Activated CD4-positive, alpha-beta T cell treated with anti-CD3 and anti-CD28 coated beads, Interleukin-2, amount 50 U/mL, for 1 hour (primary cell): ENCODE measurements at places on chromosomes 12 and 14.

DNA sequence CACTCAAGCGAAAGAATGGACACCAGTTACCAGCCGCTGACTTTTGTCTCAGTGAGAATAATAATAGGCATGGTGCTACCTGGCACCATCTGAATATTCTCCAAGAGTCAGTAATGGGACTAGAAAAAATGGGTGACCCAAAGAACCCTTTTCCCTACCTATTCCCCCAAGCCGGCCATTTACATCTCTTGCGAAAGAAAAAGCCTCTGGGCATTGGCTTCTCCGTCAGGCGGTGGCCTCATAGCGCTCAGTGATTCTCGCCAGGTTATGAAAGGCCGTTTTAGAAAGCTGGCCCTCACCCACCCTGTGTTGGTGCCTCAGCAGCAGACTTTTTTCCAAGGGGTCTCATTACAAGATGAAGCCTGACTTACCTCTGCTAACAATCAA, 523 bp upstream of the SLC6A15 start:
- no peak for DNase-seq

DNA sequence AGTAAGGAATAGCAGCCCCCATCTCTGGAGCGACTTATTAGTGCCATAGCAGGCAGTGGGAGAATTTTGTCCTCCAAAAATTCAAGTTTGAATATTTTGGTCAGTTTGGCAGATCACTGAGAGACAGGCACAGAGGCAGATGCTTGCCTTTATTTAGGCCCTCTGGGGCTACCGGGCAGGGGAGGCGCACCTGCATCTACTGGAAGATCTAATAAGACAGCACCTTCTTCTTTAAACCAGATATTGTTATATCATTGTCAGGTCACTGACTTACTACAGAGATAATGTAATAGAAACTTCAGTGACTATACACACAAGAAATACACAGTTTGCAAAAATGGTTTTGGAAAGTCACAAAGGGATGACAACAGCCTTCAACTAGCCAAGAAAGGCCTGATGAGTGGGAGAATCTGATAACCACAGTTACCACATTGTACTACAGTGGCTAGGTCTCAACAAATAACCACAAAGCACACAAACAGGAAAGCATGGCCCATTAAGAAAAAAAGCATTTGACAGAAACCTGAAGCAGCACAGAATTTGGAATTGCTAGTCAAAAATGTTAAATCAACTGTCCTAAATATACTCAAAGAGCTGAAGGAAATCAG, 56.8 kb downstream of the CDK17 start:
- no peak for DNase-seq

DNA sequence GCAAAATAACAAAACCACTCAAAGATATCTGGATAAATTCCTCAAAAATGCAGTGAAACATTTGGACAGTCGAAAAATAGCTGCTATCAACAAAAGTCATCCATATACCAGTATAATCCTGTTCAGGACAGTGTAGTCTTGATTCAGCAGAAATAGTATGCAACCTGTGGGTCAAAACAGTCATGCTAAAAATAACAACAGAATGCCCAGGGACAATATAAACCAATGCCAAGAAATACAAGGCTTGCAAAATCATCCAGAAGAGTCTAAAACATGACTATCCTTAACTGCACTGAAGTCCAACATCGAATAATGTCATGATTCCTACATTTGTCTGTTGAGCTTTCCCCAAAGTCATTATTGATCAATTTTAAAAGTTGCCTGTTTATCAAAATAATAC, 425.9 kb downstream of the FSCB start:
- DNase-seq, result no peak

DNA sequence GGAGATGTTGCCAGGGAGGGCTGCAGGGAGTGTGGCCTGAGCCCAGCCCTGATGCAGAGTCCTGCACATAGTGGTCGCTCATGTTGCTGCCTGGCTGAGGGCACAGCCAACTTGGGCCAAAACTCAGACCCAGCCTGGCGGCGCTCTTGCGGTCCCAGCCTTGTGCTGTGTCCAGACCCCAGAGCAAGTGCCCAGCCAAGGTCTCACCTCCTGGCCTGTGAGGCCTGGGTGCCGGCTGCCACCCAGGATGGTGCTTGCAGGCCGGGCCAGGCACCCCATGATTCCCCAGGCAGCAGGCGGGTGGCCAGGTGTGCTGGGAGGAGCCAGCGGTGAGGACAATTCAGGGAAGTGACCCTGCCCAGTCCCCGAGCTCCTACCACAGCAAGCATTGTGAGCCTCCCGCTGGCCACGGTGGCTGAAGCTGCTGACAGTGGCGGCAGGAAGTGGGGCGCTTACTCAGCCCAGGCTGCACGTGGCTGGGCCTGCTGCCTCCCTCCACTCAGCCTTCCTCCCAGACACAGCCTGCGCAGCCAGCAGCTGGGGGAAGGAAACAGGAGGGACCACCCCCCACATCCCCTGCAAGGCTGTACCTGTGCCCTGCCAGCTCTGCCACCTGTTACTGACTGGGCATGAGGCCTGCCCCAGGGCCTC, 17.7 kb upstream of the PGF start:
- no peak for DNase-seq

DNA sequence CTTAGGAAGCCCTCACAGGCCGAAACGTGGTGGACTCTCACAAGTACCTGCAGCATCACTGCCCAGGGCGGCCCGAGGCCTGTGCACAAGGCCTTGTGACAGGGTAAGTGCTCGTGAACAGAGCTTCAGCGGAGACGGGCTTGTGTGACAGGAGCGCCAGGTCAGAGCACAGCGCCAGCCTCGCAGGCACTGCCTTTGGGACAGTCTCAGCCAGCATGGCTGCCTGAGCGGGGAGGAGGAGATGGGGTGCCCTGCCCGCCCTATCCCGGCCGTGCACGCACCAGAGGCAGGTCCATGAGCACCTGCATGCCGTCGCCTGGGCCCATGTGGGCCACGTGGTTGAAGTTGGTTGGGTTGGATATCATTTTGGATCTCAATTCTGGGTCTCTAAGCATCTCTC, 16.9 kb downstream of the AMN start:
- no peak for DNase-seq

DNA sequence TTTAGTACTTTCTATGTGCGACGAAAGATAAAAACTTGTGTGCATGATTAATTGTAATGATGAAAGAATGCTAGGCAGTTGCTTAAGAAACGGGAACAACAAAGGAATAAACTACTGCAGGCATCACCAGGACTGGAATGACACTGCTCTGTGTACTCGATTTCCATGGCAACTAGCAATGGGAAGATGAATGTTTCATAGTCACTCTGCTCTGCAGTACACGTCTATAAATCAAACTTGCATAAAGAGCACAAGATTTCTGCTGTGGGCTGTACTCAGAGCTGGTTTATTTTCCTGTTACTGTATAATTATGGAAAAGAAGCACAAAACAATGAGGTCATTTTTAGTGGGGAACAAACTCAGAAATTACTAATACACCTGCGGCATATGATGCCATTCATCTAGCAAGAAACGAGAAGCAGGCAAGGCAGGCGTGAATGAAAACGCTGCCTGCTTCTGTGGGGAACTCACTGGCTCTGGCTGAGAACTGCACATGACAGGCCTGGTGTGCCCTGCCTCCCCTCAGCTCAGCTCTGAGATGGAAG, 41.8 kb downstream of the EFCAB11 start:
- no peak for DNase-seq

- DNase-seq, result no peak
Measured at GRCh38 chr12:67111182-67111581, 158.0 kb upstream of the CAND1 start.

- no peak for DNase-seq
Measured at GRCh38 chr12:119154435-119154818, 24.3 kb upstream of the HSPB8 start.

GRCh38 chr12:56657416-56658379, 11.9 kb upstream of the ATP5F1B start:
- DNase-seq, result no peak

- no peak for DNase-seq
Measured at GRCh38 chr14:44530475-44530874, 23.4 kb upstream of the FSCB start.

DNA sequence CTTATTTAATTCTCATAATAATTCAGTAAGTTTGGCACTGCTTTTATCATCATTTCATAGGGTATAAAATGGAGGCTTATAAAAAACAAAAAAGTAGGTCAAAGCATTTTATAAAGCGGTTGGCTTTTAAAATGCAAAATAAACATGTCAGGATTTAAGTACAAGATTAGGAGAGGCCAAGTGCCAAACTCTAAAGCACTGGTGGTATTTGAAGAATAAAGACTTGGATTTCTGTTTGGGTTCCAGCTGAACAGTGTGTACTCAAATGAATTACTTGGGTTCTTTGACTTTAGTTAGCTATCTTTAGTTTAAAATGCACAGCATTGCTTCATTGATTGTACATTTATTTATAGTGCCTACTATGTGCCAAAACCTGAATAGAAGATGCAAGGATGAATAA, 966.6 kb upstream of the SEL1L start:
- no peak for DNase-seq

DNA sequence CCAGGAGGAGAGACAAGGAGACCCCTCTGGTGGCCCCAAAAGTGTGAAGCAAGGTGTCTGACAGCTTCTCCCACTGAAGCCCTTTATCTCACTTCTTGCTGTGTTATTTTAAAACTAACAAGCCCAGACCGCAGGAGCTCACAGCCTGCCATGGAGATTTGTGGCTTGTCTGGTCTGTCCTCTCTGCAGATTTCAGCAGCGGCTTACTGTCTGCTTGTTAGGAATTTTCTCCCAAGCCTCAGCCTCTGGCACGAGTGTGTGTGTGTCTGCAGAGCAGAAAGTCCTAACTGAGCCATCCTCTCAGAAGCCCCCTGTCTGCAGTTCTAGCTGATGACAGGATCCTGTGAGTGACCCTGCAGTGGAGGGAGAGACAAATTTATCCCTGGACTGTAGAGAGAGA, 87.9 kb upstream of the HSPB8 start:
- no peak for DNase-seq

GRCh38 chr14:67675219-67675582, 769 bp upstream of the VTI1B start:
- DNase-seq, result no peak

DNA sequence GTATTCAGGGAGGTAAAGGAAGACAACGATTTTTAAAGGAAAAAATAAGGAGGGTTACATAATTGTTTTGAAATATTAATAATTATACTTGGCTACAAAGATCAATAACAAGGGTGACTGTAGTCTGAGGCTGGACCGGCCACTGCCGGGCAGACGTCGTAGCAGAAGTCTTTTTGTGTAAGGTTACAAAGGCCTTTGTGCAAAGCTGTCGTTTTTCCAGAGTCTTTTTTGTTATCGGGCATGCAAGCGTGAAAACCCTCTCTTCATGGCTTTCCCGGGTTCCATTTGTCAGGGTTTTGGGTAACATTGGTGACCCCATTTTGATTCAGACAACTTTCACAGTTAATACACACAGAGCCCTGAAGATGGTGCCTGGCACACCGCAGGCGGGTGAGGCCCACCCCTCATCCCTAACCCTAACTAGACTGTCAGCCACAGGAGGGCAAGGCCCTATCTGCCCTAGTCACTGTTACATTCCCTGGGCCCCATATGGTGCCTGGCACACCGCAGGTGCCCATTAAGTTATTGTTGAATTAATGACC, 31.3 kb downstream of the RILPL1 start:
- DNase-seq, result no peak

GRCh38 chr12:53244337-53244736, 12.3 kb upstream of the RARG start:
- DNase-seq, result no peak
